Stimulated activated CD8-positive, alpha-beta memory T cell treated with anti-CD3 and anti-CD28 coated beads, Interleukin-7, amount 100 ng/mL, for 24 hours (primary cell): ENCODE measurements at places on chromosomes 5 and 9.

GRCh38 chr5:175742290-175742994, 84.6 kb downstream of the HRH2 start:
- no peak for DNase-seq

GRCh38 chr9:137136261-137136880, 2.6 kb upstream of the GRIN1 start:
- no peak for DNase-seq

GRCh38 chr5:160602744-160603143, 181.1 kb downstream of the PTTG1 start:
- no peak for DNase-seq

- no peak for DNase-seq
Observed at GRCh38 chr5:66324357-66324756, 180.3 kb downstream of the SREK1 start.

DNA sequence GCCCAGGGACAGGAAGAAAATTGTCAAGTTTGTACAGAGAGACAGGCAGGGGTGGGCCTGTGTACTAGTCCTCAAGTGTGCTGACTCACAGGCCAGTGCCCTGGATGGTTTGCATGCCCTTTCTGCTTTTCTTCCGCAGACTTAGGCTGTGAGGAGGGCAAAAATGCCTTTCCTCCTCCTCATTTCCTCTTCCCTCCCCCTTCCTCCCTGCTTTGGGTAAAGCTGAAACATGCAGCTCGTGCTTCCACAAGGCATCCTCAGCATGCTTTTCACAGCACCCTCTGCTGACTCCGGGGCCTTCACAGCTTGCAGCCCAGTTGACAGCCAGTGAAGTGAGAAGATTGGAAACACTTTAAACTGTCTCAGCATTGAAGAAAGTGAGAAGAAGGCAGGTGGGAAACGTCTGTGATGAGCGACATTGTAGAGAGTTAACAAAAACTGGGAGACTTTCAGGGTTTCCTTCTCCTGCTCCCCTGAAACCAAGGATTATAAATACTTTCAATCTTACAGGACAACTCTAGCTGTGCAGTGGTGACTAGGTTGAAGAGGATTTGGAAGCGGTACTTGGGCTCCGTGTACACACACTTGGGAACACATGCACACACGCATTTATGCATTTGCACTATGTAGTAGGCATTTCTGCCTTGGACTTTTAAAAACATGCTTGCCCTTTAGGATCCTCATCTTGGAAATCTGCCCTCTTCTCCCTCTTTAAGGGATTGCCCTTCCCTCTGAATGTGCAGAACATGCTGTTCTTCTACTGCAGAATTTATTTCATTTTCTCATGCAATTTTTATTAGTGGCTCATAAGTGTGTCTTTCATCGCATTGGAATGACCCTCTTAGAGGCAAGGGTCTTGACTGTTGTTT, 138.8 kb downstream of the GRIA1 start:
- no peak for DNase-seq

GRCh38 chr9:107792596-107792995, 303.0 kb upstream of the KLF4 start:
- DNase-seq = no peak

DNA sequence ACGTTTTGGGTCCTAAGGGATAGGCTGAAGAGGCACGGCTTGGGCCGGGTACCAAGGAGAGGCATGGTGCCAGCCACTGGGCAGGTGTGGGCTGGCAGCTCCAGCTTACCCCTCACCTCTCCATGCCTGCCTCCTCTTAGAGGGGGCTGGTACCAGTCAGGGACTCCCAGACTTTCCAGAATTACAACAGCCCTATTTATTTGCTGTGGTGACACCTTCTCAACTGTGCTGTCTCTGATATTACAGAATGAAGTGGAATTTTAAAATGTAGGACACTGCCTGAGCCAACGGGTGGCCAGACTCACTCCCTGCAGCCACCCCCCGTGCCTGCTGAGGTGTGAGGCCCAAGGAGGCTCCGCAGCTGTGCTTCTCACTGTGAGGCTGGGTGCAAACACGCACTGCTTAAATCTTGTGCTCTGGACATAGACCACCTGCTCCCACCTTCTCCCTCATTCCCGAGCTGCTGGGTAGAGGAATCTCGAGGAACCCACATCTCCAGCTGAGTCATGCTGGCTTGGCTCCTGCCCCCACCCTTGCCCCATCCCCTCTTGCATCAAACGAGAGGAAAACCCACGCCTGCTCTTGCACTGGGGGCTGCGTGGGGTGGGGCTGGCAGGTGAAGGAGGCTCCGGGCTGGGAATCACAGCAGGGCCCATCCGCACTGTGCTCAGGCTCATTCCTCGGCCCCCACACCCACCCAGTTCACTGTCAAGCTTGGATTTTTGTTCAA, 47.9 kb downstream of the PRRT1B start:
- no peak for DNase-seq

- DNase-seq = no peak
Observed at GRCh38 chr5:966345-966710, 42.3 kb upstream of the NKD2 start.

GRCh38 chr5:128777052-128777451, 188.2 kb upstream of the SLC27A6 start:
- no peak for DNase-seq

DNA sequence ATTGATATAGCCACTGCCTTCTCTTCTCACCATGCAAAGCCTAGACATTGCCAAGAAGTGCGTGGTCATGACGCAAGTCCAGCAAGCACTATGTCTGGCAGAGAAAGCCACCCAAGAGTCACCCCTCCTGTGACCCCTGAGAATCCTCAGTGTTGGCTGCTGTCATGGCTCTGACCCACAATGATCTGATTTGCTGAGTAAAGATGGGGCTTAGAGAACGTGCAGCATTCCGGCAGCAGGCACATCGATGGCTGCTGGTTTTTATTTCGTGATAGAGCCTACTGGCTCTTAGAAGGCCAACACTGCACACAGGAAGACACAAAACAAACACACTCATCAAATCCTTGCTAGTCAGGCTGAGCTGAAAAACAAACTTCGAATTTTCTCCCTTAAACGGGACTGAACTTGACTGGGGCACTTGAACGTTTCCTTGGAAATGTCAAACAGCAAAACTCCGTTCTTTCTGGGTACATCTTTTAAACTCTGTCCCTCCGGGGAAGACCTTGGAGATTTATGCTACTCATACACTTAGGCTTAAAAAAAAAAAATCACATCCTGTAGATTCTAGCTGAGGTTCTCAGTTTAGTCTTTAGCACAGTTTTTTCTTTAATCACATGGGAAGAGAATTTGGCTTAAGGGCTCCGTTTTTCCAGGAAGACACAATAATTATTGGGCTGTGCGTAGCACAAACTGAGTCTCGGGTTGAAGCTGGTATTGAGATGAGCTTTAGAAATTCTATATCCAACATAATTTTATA, 88.2 kb upstream of the BASP1 start:
- no peak for DNase-seq

DNA sequence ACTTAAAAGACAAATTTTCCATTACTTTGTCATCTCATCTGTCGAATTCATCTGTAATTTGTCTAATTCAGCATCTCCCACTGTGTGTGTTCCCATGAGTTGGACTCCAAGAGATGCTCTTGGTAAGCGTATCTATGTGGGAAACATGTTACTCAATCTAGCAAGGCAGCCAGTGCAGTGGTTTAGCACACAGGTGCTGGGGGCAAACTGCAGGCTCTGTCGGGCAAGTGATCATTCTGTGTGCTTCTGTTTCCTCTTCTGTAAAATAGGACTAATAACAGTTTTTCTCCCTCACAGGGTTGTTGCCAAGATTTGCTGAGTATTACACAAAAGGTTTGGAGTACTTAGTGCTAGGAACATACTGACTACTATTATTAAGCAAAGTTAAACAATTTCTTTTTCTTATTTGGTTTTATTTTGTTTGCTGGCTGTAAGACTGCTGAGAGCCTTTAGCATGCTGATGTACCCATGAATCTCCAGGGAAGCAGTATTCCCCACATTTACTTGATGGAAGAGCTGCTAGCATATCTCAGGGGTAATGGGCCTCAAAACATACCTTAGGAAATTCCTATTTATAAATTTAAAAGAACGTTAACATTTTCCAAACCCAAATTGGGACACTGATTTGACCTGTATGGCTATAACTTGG, 709 bp upstream of the GAPT start:
- DNase-seq = no peak

DNA sequence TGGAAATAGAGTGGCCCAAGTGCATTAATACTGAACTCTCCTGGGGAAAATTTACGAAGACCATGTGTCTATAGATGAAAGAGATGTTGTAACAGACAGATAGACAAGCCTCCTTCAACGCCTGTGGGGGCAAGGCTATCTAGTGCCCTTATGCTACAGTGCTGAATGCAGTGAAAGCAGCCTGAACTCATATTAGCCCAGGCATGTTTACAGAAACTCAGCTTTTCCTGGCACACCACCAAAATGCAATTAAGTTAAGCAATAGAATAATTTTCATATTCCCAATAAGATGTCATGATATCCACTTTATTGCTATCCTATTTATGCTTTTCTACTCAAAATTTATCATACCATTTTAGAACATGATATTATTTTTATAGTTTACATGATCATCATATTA, 277.0 kb downstream of the DIRAS2 start:
- DNase-seq = no peak

- no peak for DNase-seq
Observed at GRCh38 chr9:89020754-89021153, 29.5 kb downstream of the S1PR3 start.

GRCh38 chr5:14322437-14323187, 179.5 kb downstream of the TRIO start:
- no peak for DNase-seq

- DNase-seq = no peak
Observed at GRCh38 chr5:94174748-94175411, 433.5 kb upstream of the POU5F2 start.

DNA sequence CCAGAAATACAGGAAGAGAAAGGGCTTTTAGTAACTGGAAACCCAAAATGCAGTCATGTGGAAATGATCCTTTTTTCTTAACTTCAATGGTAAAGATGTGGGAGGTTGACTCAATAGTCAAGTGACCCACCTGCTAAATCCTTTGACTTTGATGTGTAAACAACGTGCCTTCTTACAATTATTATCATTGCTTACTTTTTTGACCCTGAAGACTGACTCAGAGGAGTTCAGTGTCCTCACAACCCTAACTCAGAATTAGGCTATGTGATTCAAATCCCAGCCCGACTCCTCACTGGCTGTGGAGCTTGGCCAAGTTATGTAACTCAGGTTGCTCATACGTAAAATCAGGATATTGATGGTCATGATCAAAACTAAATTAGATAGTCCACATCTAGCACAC, 27.9 kb downstream of the ANXA1 start:
- no peak for DNase-seq

- no peak for DNase-seq
Observed at GRCh38 chr9:134457321-134458206, 131.3 kb downstream of the RXRA start.

- no peak for DNase-seq
Observed at GRCh38 chr5:160423099-160423498, 1.4 kb downstream of the PTTG1 start.

DNA sequence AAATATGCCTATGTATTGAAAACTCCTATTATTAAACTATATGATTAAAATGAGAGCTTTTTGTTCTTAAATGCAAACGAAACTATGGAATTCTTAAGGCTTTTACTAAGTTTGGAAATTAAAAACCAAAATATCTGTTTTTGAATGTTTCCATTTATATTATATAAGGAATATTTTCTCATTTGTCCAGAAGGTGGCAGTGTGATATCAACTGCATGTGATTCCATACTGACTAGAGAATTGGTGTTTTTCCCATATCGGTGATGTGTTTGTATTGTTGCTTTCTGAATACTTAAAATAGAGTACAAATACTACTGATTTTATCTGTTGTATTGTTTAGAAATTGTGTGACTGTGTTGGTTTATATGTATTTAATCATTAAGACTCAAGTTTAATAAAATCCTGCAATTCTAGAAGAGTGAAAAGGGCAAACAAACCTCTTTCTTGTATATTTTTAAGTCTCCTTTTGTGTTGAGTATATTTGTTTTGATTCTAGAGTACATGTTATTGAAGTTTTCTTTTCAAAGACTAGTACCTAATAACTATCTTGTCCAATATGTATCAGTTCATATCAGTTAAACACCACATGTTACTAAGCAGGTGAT, 320.8 kb downstream of the CCDC171 start:
- no peak for DNase-seq

DNA sequence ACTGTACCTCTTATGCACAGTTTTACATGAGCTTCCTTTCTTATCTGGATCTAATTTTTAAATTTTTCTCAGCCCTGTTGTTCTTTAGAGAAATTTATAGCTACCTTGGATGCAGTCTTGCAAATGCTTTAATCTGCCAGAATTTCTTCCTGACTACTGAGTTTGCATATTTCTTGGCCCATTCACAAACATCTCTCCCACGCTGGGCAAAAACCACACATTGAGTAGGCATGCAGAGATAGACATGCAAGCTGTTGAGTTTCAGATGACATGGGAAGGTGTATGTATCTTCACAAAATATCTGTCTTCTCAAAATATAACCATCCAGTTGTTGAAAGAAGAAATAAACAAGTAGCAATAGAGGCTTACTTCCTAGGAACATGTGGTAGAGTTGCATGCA, 101.2 kb downstream of the PARP8 start:
- DNase-seq = no peak
